Putamen (tissue), 1 donor: ENCODE measurements at places on chromosomes 2 and 18.

- DNase-seq, result no peak
Measured at GRCh38 chr2:130729322-130730299, 741 bp downstream of the GPR148 start.

- DNase-seq, result no peak
Measured at GRCh38 chr2:236570081-236570868, 650 bp downstream of the ACKR3 start.

DNA sequence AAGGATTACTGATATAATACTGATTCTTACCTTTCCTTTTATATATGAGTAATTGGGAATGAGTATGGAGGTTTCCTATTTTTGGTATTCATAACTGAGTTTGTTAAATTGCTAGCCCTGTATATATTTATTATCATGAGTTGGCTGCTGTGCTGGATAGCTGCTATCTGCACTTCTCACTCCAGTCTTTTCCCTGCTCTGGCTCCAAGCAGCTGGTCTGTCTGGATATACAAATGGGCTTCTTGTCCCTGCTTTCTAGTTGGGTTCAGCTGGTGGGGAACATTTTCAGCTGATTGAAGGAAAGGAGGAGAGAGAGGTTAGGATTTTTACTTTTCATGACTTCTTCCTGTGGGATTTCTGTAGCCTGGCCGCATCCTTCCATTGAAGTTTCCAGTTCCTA lies 41.2 kb downstream of the AGFG1 start:
- no peak for DNase-seq

- DNase-seq, result no peak
Measured at GRCh38 chr18:58584200-58585127, 44.4 kb downstream of the ALPK2 start.

- DNase-seq, result no peak
Measured at GRCh38 chr2:98039085-98039756, 43.5 kb upstream of the TMEM131 start.

- DNase-seq, result no peak
Measured at GRCh38 chr18:36638224-36638623, 190.6 kb downstream of the TPGS2 start.

DNA sequence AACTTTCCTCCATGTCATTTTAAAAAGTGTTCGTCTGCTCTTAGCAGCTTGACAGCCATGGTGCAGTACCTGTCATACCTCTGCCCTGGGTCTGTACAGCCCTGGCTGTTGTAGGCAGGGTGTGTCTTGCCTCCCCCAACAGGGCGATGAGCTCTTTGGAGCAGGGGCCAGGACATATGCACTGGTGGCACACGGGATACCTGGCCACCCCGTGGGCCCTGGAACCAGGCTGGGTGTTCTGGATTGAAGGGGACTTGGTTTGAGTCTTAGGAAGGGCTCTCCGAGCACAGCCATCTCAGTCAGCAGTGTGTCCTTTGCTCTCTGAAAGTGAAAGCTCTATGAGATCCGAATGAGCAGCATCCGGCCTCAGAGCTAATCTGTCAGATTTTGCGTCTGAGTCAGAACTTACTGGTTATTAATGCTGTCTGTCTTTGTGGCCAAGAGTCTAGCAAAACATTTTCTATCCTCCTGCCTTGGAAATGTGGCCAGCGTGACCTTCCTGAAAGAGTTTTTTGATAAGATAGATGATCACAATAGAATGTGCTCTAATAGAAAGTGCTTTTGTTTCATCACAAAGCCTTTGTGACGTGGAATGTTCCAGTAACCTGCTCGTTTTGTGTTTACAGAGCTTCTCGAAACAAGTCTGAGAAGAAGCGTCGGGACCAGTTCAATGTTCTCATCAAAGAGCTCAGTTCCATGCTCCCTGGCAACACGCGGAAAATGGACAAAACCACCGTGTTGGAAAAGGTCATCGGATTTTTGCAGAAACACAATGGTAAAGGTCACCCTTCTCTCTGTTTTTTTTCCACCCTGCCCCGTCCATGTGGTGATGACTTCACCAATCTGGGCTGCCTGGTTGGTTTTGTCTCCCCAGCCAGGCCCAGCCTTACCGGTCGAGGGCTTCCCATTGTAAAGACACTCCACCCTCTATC lies 77.3 kb upstream of the RPL31 start:
- DNase-seq, result no peak

DNA sequence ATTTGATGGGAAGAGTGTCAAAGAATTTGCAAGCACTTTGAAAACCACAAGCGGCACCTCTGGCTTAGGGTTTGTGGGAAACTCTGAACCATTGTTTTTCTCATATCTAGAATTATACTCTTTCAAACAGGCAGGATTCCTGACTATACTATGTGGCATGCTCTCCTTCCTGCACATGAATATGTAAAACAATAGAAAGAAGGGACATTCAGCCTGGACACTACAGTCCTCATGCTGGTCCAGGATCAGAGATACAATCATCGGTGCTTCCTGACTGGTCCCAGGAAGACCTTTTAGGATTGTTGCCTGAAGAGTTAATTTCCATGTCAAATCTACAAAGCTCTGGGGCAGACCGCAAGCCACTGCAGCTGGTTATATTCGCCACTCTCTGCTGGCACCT lies 55.7 kb upstream of the RASGRP3 start:
- DNase-seq, result no peak

- no peak for DNase-seq
Measured at GRCh38 chr2:42999856-43000241, 207.5 kb upstream of the HAAO start.

- DNase-seq, result no peak
Measured at GRCh38 chr2:133420788-133421187, 147.5 kb downstream of the NCKAP5 start.

- no peak for DNase-seq
Measured at GRCh38 chr2:5076599-5076998, 615.6 kb upstream of the SOX11 start.

DNA sequence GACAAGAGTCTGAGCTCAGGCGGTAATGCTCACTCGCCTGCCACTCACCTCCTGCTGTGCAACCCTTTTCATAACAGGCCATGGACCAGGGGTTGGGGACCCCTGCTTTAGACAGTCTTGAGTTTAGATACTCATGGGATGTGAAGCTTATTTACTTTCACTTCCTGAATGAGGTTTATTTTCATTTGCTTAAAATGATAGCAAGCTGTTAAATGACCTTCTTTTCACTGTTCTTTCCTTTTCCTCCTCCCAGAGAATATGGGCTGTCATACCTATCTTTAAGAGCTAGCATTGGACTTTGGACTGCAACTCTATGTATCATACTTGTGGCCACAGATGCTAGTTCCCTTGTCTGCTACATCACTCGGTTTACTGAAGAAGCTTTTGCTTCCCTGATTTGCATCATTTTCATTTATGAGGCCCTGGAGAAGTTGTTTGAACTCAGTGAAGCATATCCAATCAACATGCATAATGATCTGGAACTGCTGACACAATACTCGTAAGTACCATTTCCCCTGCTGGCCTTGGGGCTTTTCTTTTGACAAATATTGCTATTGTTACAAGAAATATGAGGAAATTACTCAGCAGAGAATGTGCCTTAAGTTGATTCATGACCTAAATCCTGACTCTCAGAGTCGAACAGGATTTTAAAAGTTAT lies 168.5 kb downstream of the DPP4 start:
- no peak for DNase-seq

DNA sequence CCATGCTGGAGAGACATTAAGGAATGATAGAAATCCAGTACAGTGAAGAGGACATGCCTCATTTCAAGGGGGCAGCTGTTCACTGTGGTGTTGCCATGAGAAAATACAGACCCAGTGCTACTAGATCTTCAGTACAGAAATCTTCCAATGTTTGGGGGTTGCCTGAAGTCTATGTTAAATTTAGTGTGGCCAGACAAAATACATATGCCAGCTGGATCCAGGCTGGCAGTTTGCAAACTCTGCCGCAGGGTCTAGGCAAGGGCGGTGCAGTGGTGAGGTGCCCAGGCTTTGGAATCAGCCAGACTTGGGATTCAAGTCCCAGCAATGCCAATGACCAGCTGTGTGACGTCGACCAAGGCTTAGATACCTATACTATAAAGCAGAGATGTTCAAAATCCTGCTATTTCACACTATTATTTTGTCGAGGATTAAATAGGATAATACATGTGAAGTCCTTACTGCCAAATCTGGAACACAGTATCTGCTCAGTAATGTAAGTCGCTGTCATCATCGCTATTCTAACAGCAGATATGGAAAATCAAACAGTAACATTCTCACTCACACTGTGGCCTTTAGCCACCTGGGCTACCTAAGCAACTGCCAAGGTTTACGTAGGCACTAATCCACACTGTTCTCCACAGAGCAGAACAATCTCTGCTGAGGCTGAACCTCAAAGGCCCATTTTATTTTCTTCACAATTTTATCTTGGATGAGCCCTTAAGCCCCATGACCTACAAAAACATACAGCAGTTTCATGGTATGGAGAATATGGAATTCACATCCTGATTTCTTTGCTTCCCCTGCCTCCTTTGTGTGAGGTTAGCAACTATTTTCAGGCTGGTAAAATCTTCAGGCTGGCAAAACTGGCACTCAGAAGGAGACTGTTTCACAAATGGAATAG lies 5.9 kb upstream of the TMSB10 start:
- DNase-seq, result no peak

GRCh38 chr2:203797712-203798111 lies 69.9 kb upstream of the CTLA4 start:
- no peak for DNase-seq
